ENCODE measurements at places on chromosomes 7 and 10.
A peak's percentile ranks its signal among the peaks of the same experiment; 100 is the strongest.

- no peak for DNase-seq
These were observed 139.4 kb downstream of the MAD1L1 start for GRCh38 chr7:2093215-2093842.

DNA sequence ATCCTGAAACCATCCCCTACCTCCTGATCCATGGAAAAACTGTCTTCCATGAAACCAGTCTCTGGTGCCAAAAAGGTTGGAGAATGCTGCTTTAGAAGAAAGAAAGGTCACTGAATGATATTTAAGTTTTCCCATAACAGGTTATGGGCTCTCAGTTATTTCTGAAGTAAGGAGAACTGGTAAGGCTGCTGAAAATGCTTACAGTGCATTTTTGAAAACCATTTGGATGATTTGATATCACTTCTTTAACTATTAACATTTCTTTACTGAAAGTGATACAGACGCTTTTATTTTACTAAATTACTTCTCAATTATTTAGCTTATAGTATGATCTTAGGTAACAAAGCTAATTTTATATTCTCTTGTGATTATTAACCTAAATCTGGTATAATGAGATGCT, 1094.4 kb upstream of the C7orf33 start:
- no peak for DNase-seq

- peak; percentile 81 for DNase-seq
These were observed 44.5 kb downstream of the STARD3NL start for GRCh38 chr7:38222481-38223096.

- no peak for DNase-seq
These were observed 6.6 kb upstream of the PDSS1 start for GRCh38 chr10:26690731-26691475.

Data from dermis blood vessel endothelial cell (primary cell).